Progenitor cell of endocrine pancreas (in vitro differentiated cells): ENCODE measurements at places on chromosomes 3 and 15.

DNA sequence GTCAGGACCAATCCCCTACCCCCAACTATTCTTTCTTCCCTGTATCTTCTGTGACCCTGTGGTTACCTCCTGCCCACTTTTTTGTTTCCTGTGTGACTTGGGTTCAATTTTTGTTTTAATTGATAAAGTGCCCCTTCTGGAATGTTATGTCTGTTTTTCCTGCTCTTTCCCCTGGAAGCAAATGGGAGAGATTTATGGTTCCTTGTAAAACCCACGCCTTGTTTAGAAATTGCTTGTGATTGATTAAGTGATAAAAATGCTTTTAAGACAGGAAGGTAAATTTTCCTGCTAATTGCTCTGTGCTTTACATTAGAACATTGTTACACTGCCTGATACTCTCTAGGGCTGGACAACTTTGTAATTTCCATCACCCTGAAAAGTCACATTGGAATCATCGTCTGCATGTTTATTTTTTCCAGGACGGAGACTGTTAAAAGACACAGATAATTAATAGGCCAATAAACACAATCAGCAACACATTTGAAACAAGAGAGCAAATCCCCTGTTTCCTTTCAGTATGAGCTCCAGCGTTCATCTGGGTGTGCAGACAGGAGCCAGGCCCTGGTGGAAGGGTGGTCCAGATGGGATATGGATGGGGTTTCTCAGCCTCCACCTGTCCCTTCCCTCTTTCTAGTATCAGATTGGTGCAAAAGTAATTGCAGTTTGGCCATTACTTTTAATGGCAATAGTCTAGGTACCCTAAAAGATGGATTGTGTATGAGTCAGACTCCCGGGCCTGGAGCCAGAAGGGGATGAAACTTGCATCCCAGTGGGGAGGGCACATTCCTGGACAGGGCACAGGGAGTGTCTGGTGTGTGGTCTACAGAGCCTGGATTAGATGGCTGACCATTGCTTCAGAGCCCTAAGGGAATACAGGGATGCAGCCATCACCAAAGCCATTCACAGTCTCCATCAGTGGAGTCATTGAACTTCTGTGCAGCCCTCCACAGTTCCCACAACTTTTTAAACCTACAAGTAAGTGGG lies 58.1 kb upstream of the AGBL1 start:
- no peak for DNase-seq

- no peak for DNase-seq
These were observed 343.9 kb downstream of the ARRDC4 start for GRCh38 chr15:98304371-98304770.

DNA sequence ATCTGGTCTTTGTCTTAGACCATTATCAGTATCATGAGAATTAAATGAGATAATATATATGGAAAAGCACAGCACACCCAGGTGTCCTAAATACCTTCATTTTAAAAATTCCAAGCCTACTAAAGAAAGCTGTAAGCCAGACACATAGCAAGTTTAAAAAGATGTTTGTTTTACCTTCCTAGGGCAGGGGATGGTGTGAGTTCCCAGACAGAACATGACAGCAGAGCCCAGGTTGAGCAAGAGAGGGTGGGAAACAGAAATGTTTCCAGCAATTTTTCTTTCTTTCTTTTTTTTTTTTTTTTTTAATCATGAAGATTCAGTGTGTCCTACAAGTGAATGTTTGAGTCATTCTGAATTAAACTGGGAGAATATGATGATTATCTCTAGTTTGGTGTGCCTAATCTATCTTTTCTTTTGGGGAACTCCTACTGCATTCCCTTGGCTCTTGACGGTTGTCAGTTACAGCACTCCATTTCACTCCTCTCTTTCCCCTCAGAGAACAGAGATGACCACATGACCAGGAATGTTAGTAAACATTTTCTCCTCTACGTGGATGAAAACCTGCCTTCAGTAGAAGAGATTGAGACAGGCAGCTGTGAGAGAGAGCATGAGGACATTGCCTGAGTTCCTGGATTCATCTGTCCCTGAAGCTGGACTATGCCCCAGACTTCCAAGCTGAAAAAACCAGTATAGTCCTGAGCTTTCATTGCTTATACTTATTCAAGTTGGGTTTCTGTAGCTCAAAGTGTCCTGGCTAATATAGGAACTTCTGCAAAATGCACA lies 54.5 kb upstream of the ARL14 start:
- DNase-seq = no peak

- no peak for DNase-seq
These were observed 341.1 kb upstream of the LRRC3B start for GRCh38 chr3:26281284-26281985.

GRCh38 chr3:153967260-153967659 lies 153.9 kb upstream of the ARHGEF26 start:
- DNase-seq = no peak

DNA sequence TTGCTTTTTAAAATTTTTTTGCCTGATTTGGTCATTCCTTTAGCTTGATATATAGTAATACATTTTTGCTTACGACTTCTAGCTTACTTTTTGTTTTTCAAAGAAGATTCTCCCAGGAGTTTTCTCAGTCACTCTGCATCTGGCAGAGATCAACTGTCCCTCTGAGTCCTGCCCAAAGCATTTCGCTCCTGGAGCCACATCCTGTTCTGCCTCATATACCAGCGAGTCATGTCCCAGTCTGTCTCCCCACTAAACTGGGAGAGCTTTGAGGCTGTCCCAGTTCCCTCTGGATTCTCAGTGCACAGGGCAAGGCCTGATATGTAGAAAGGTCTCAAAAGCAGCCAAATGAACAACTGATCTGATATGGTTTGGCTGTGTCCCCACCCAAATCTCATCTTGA lies 326.3 kb downstream of the ARRDC4 start:
- no peak for DNase-seq

- DNase-seq = no peak
These were observed 82.0 kb upstream of the EPHB3 start for GRCh38 chr3:184479426-184480126.

- no peak for DNase-seq
These were observed 9.4 kb upstream of the CSTA start for GRCh38 chr3:122315619-122316018.

DNA sequence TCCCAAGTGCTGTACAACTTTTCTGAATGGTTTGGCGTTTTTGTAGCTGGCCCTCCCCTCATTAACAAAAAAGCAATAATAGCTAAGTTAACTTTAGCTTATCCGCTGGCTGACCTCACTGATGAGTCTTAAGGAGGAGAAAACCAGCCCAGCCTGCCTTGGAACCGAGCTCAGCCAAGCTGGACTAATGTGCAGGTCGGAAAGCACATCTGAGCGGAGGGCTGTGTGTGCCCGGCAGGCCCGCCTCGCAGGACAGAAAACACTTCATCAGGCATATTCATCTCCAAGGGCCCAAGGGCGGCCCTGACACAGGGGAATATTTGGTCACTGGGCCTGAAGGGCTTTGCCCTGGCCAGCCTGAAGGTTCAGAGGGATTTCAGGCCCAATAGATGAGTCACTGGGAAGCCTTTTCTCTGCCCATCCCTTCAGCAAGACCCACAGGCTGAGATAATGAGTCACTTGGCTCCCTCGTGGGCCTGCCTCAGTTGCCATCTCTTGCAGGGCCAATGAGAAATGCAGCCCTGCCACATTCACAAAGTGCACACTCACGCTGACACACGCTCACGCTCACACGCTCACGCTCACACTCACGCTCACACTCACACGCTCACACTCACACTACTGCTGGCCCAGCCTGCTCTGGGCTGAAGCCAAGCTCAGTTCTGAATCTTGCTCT lies 75.1 kb downstream of the SLC12A8 start:
- no peak for DNase-seq

DNA sequence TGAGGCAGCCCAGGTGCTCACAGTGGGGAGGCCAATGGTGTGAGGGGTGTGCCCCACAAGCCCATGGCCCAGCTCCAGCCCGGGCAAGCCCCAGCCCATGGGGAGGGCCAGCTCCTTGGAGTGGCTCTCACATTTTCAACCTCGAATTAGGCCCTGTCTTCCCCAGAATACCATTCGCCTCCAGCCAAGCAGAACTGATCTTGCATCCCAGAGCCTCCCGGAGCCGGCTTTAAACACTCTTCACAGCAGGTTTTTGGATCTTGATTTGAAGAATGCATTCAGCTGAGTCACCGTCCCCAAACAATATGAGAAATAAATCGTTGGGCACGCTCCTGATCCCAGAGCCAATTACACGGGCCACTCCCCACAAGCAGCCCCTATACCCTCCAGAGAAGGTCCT lies 23.7 kb downstream of the TPRA1 start:
- no peak for DNase-seq

GRCh38 chr3:23308986-23309625 lies 106.0 kb downstream of the UBE2E2 start:
- no peak for DNase-seq

DNA sequence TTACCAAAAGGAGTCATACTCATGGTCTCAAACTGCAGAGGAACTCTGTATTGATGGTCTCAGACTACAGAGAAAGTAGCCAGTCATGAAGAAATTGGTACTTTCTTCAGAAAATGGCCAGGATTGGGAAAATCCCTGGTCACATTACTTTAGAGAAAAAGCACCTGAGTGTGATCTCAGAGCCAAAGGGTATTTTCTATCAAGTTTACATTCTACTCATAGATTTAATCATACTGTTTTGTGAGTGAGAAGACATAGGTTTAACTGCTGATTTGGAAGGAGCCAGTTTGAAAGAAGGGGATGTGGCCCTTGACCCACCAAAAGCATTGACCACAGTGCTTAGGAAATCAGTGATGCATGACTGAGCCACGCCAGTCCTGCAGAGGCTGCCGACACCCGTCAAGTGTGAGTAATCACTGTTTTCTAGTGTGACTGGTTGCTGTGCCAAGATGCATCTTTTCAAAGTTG lies 203.6 kb downstream of the AKAP13 start:
- no peak for DNase-seq

DNA sequence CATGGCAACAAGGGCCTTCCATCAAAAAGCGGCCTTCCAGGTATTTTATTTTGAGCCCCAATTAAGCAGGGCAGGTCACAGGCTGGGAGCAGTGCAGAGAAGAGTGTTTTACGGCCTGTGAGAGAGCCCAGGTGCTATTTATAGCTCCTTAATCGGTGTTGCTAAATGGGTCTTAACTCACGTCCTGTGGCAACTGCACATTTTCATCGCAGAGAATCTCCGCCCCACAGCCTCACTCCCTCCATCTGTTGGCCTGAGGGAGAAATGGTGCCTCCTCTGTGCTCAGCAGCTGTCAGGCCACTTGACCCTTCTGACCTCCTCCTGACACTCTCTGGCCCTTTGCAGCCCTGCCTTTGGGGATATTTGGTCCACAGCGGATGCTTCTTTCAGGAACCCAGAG lies 58.6 kb downstream of the SPSB4 start:
- DNase-seq = no peak

GRCh38 chr3:4745235-4745610 lies 234.0 kb upstream of the BHLHE40 start:
- no peak for DNase-seq

GRCh38 chr3:183153210-183153950 lies 9.2 kb downstream of the LAMP3 start:
- DNase-seq = no peak

- DNase-seq = peak; percentile 22
These were observed 739 bp downstream of the SYN2 start for GRCh38 chr3:12004741-12005513.

- DNase-seq = peak; percentile 30
These were observed 716 bp downstream of the SMC4 start for GRCh38 chr3:160400030-160400701.

GRCh38 chr3:50950591-50950990 lies 275.9 kb downstream of the DOCK3 start:
- DNase-seq = no peak

- no peak for DNase-seq
These were observed 42.0 kb upstream of the CFAP161 start for GRCh38 chr15:81091889-81092558.

GRCh38 chr15:52800828-52801747 lies 11.0 kb upstream of the ONECUT1 start:
- no peak for DNase-seq

- no peak for DNase-seq
These were observed 337.9 kb upstream of the KCNMB2 start for GRCh38 chr3:178198329-178198728.

DNA sequence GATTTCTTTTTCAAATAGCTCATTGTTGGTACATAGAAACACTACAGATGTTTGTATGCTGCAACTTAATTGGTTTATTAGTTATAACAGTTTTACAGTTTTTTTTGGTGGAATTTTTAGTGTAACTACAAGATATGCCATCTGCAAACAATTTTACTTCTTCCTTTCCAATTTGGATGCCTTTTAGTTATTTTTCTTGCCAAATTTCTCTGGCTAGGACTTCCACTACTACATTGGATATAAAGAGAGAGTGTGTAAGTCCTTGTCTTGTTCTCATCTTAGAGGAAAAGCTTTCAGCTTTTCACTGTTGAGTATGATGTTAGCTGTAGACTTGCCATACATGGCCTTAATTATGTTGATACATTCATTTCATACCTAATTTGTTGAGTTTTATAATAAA lies 143.6 kb upstream of the EOMES start:
- no peak for DNase-seq

DNA sequence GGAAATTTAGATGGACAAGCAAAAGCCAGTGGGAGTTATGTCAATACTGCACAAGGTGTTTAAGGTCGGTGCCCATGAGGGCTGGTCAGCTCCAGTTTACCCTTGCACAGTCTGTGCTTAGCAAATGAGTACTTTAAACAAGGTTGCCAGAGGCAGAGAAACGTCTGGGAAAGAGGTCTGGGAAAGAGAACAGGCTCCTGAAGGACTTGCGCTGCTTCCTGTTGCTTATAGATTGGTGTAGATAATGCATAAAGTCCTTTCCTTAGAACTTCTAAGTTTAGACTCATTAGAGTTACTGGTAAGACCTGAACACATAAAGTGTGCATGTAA lies 162.6 kb upstream of the P2RY1 start:
- no peak for DNase-seq

GRCh38 chr15:43515741-43516140 lies 1.7 kb upstream of the MAP1A start:
- no peak for DNase-seq

DNA sequence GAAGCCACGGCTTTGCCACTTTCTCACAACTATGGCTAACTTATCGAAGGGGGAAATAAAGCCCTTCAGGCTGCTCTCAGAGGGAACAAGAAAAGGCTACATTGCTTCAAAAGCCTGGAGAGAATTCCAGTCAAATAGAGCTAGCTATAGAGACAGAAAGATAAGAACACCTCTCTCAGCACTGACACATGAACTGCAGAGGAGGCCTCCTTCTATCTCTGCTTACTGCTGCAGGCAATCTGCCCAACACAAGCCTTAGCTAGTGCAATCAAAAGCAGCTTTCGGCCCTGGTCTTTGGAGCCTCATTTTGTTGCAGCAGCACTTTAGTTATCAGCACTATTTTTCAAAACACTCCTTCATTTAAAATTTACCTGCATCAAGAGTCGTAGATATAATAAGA lies 118.4 kb upstream of the ROBO1 start:
- DNase-seq = no peak

- DNase-seq = no peak
These were observed 402.5 kb upstream of the GOLIM4 start for GRCh38 chr3:168498194-168498593.

- no peak for DNase-seq
These were observed 25.8 kb downstream of the LDHAL6B start for GRCh38 chr15:59232476-59232875.

DNA sequence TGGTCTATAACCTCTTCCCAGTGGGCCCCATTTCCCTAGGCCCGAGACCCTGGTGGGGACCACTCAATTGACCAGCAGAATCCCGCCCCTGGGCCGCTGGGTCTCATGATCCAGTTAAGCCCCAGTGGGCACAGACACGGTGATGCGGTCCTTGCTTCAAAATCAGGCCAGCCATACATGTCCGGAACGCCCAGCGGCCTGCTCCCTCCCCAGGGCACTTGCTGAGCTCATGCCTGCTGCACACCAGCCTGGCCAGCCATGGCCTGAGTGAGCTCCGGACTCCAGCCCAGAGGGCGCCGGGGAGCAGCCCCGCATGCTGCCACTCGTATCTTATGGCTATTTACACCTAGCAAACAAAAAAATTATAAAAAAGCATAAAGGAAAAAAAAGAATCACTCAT lies 34.4 kb upstream of the IQSEC1 start:
- no peak for DNase-seq
